Stimulated activated CD4-positive, alpha-beta T cell treated with anti-CD3 and anti-CD28 coated beads, Interleukin-1b, Interleukin-23, amount 100 ng/mL, for 1 hour (primary cell): ENCODE measurements at places on chromosomes 4 and X.

GRCh38 chrX:84248226-84248625 lies 60.2 kb upstream of the RPS6KA6 start:
- no peak for DNase-seq

GRCh38 chrX:54492340-54492739 lies 3.7 kb downstream of the FGD1 start:
- no peak for DNase-seq

- no peak for DNase-seq
These were observed 97.1 kb upstream of the KLF3 start for GRCh38 chr4:38566806-38567398.

DNA sequence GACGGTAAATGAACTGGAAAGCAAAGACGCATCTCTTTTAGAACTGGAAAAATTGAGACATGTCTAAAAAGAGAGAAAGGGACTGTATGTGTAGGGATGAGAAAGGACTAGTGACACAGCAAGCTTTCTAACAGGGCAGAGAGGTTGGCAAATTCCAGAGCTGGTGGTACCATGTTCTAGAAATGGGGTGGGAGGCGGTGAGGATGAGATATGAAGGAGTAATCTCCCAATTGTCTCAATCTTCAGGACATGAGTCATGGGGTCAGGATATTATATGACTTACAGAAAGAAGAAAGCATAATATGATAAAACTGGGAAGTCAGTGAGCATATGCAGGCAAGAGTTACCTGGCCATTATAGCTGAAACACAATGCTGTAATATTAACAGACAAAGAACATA lies 14.2 kb downstream of the TAB3 start:
- no peak for DNase-seq

DNA sequence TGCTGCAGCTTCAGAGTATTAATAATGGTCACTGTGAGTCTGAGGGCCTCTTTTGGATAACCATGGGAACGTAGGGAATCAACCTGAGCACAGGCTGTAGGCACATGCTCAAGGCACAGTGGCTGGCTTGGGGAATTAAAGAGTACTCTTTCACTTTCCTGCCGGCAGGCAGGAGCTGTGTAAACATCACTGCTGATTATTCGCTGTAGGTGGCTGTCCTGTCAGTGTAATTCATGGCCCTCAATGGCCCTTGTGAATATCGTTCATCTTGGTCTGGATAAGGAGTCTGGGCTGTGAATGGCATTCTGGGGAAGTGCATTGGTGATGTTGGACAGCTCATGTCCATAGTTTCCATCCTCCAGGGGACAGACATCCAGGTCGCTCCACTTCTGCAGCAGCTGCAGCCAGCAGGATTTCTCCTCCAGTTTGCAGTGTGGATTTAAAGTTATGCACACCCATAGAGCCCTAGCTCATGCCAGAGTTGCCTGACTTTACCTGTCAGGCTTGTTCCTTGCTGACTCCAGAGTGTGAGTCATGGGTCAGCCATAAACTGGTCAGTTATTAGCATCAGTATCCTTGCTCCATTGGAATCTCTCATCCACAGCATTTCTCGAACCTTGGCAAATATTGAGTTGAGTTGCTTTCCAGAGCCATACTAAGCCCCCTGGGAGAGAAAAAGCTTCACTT lies 43.0 kb downstream of the C4orf33 start:
- DNase-seq: no peak

GRCh38 chr4:100907465-100908454 lies 389.9 kb upstream of the EMCN start:
- DNase-seq: no peak

DNA sequence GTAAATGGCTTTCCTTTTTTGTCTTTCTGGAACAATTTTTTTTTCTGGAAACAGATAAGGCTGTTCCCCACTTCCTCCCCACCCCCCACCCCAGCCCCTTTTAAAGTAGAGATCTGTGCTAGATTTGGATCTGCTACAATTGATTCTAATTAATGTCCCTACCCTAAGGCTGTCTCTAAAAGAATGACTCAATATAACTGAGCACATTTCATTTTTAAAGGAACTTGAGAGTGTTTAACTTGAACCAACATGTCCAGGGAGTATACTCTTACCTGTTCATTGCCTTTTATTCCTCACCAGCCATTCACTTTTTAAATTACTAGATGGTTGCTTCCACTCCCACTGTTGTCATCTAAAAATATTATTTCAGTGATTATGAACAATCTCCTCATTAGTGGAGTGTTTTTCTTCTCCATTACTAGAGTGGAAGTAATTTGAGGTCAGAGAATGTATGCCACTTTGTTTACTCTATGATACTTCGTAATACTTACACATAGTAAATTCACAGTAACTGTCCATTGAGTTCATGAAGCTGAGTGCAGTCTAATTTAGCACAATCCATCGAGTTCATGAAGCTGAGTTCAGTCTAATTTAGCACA lies 14.1 kb upstream of the CNOT6L start:
- no peak for DNase-seq

DNA sequence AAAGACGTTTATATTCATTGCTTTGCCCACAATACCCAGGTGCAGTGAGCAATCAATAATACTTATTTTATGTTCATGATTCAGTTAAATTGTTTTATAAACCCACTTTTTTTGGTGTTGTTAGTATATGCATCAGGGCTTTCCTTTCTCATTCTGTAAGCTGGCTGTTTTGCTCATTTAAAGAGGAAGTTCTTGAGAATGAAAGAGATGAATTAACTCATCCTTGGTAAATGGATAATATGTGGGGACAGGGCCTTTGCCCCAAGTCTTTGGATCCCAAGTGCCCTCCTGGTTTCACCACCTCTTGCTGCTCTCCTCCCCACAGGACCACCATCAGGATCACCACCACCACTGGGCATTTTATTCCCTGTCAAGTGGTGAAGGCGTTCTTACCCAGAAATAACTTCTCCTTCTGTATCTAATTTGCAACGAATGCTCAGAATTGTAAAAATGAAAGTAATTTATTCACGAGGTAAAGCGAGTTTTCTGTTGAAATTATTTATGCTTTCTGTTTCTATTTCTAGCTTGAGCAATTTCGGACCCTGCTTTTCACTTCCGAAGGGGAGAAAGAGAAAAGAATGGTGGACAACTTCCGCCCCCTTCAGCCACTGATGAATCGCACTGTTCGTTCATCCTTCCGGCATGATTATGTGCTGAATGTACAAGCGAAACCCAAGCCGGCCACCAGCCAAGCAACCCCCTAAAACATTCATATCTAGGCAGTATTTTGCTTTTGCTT lies 8.2 kb upstream of the ZRSR2 start:
- DNase-seq: no peak

DNA sequence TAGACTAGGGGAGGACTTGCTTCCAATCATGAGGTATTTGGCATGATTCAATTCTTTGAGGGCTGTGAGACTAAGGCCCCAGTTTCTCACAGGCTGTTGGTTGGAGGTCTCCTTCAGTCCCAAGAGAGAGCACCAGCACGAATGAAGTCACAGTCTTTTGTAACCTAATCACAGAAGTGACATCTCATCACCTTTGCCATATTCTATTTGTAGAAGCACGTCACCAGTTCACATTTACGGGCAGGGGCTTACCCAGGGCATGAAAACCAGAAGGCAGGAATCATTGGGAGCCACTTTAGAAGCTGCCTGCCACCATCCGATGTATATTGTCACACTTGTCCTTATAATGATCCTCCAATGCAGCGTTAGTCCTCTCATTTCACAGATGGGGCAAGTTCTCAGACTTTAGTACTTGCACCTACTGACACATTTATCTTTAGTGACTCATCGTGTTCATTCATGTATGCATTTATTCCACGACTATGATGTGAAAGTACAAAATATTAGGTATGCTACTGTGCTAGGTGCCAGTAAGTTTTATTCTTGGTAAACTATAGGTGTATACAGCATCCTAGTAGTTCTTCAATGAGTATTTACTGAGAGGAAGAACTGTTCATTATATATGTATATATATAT lies 163.8 kb upstream of the PGRMC2 start:
- no peak for DNase-seq

DNA sequence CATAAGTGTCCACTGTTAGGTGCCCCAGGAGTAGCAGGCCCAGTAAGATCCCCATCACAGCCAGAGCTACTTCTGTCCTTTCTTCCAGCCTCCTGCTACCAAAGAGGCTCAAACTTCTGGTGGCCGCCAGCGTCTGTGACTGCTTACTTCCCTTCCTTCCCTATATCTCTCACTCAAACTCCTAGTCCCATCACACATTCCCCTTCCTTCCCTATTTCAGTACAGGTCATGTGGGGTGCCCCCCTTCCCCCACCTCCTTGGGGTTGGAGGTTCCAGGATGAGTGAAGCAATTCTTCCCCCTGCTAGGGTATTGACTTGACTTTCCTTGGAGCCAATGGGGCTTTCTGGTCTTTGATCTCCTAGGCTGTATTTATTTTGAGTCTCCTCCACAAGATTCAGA lies at the start of gene VSIG4:
Gene VSIG4 (minus strand): TSS at position 137 of the 400 bp plus-strand sequence. CDS start 82 bp downstream, at position 55.
- DNase-seq: no peak

DNA sequence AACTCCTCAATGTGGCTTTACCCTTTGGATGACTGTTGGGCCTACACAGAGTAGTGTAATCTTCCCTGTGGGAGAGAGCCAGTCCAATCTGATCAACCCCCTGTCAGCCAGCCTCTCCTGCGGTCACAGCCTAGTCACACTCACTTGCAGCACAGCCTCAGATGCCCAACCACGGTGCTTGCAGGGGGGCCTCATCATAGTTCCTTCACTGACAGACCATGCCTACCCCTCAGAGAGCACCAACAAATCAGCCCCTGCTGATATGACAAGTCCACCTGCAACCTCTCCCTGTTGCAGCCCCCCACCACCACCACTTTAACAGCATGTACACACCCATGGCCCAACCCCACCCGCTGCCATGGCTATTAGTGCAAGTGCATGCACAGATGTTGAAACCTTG lies 146.8 kb downstream of the HMGN5 start:
- DNase-seq: no peak

DNA sequence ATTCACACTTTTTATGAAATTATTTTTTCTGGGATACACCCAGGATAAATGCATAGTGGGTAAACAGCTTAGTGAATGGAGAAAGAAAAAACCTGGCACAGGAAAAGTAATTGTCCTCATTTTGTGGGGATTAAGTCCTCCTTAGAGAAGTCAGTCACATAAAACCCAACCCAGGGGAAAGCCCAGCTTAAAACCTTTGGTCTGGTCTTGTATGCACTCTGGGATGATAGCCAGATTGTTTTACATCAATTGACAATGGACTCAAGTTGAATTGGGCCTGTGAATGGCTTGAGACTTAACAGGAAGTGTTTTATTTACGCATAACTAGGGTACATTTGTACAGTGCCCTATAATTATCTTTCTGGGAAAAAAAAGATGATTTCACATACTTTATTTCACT lies 561.3 kb upstream of the GRIA3 start:
- no peak for DNase-seq

- DNase-seq: no peak
These were observed 37.0 kb downstream of the GUCY1A1 start for GRCh38 chr4:155703486-155704247.

DNA sequence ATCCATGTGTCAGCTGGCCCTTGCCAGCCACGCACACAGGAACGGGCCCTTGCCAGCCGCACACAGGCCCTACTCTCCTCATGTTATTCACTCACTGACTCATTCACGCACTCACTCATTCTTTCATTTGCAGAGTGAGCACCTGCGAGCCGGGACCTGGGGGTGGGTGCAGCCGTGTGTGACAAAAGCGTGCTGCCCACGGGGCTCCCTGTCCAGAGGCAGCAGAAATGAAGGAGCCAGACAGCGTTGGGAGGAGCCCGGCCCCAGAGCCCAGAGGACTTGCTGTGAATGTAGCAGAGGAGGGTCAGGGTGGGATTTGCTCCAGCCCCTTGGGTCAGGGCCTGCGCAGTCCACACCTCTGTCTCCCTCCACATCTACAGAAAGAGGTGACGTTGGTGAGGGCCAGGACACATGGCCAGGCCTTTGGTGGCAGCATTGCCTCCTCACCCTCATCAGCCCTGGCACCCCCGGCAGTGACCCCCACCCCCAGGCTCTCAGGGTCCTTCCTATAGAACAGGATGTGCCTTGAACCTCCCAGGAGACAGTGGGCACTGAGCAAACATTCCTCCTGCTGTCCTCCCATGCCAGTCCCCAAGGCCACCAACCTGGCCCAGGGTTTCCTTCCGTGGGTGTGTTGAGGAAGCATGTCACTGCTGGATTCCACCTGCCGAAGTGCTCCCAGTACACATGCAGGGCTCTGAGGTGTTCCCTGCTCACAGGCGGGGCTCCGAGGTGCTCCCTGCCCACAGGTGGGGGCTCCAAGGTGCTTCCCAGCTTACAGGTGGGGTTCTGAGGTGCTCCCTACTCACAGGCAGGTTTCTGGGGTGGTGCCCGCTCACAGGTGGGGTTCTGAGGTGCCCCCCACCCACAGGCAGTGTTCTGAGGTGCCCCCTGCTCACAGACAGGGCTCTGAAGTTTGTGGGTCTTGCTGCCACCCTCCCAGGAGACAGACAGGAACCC lies 105.7 kb downstream of the HMX1 start:
- no peak for DNase-seq

DNA sequence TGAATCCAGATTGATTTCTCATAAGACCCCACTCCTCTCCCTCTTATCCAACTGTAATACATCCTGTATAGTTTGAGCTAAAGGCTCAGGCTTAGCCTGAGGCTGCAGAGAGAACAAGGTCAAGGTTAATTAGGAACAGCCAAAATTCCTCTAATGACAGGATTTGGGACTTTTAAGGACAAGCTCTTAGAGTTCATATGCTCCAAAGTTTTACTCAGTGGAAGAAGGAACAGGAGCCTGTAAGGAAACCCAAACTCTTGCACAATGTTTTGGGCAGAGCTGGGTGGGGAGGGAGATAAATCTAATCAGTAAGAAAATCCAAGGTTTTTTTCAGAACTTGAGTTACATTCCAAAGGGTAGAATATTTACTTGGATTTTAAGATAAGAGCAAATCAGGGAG lies 238.8 kb downstream of the QDPR start:
- DNase-seq: no peak

- no peak for DNase-seq
These were observed 26.4 kb downstream of the GPM6B start for GRCh38 chrX:13790206-13791131.

DNA sequence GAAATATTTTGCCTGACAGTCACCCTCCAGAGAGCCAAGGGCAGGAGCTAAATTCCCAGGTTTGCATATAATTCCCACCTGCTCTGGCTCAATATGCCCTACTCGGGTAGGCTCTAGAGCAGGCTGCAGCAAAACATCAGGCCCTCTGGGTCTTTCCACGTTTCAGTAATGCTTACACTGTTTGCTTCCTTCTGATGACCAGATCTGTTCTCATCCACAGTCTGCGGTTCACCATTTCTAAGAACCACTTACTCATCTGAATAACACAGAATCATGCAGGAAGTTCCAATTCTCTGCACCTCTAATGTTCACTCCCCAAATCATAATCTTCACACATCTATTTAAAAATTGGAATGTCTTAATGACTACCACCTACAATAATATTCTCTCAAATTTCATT lies 141.4 kb downstream of the PPP3CA start:
- DNase-seq: no peak

DNA sequence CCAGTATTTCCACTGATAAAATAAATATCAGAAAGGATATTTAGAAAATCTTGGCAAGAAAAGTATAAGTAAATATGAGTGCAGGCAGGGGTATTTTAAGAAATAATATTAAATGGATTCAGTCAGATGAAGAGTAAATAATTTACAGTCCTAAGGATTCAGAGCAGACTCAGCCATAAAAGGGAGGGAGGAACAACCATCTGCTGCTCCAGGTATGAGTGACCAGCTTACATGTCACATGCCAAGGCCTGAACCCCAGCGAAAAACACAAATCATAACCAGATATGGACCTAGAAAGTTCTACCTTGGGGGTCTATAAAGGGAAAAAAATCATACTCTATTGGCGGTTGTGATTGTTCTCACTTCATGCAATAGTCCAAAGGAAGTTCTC lies 166.8 kb downstream of the COL4A6 start:
- no peak for DNase-seq
